ENCODE measurements at places on chromosomes 3 and 15.

DNA sequence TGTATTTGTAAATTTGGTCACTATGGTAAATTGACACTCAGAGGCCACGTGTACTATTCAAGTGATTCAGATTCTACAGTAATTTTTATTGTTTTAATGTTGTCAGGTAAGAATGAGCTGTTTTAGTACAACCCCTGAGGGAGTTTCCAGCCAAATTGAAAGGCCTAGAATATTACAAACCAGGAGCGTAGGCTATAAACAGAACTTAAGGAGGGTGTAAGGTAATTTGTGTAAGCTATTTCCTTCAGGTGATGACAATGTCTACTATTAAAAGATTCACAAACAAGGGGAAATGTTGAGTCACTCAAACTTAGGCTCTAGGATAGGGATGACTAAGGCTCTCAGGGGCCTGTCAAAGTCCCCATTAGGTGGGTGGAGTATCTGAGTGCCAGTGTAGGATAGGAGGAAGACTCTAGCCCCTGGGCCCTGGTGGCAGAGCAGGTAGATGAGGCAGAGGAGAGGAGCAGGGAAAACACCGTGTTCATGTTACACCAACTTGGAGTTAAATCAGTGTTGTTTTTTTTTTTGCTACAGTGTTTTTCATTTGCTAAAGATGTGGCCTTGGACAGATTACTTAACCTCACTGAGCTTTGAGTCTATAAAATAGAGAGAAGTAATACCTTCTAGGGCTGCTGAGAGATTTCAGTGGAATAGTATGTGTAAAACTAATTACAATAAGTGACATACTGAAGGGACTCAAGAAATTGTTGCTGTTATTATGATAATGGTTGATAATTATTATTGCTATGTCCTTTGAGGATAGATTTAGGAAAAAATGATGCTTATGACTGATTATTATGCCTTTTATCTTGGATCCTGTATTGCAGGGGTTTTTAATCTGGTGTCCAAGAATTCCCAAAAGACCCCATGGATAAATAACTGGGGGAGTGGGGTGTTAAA, 10.3 kb downstream of the TM4SF1 start:
- peak; percentile 90 for DNase-seq

DNA sequence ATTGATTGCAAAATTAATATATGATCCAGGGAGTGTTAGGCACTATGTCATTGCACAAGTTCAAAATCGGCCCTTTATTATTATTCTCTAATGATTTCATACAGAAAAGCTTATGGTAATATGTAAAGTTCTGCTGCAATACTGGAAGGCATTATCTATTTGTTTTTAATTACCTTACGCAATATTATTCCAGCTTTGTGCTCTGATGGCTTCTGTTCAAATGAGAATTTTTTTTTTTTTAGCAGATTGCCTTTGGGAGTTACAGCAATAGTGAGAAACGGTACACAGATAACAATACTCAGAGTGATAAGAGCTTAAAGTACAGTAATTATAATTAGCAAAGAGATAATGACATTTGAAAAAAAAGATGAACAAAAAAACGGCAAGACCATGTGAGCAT, 602.2 kb upstream of the ALCAM start:
- DNase-seq, result no peak

DNA sequence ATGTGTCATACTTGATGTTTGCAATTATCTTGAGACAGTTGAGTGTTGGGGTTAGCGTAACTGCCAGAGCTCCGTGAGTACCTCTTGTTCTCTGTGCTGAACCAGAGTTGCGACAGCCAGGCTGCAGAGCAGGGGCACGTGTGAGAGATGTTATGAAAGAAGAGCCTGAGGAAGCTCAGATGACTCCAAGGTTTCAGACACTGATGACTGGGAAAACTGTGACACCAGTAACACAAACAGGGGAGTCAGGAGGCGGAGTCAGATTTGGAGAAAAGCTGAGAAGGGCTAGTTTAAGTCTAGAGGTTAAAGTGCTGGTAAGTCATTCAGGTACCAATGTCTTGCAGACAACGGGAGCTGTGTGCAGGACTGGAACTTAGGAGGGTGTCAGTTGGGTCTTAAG, 45.0 kb downstream of the BLM start:
- no peak for DNase-seq

DNA sequence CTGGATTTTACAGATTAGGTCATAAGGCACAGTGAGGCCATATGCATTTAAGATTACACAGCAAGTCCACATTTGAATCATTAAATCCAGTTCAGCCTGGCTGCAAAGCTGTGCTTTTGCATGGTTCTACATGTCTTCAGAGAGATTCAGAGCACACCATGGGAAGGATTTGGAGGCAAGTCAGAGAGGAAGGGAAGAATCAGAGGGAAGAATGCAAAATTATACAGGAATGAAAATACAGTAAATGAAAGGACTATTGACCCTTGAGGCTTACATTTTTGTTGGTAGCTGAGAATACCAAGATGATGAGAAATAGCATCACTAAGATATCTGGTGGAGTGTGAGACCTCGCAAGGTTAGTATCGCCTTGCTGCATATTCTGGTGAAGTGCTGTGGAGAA, 13.9 kb downstream of the FILIP1L start:
- DNase-seq, result no peak

DNA sequence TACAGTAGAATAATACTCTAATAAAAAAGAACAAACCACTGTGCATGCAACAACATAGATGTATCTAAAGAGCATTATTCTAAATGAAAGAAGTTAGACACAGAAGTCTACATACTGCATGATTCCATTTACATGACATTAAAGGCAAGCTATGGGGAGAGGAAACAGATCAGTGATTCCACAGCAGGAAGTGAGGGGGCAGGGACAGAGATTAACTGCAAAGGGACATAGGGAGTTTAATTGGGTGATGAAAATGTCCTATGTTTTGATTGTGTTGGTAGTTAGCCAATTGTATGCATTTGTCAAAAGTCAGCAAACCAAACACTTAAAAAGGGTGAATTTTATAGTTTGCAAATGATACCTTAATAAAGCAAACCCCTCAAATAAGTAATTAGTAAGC, 13.8 kb downstream of the CRYGS start:
- DNase-seq, result no peak

DNA sequence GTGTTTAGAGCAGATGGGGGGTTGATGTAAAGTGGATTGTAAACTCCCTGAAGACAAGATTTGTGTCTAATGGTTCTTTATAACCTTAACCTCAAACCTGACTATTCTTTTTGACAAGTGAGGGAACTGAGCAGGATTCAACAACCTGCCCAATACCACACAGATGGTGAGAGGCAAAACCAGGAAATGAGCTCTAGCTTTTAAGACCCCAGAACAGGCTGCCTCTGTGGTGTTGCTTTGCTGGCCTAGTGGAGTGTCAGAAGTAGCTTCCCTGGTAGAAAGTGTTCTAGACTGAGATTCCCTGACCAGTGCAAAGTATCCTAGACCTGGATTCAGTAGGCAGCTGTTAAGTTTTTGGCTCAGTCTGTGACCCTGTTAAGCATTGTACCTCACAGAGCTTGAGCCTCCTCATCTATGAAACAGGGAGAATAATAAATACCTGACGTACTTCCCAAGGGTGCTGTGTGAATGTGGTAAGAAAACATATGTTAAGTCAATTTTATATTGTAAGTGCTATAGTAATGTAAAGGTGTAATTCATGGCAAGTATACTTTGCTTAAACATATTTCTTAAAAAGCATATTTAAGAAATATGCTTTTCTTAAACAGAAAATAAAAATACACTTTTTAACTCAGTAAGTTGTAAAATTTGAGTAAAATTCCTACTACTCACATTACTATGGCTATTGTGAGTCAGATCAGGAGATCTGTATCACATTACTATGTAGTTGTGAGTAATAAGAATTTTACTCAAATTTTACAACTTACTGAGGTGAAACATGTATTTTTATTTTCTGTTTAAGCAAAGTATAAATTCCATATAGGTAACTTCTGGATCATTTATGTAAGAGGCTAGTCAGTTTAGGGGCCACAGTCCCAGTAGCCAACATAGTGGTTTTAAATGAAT, 8.8 kb downstream of the GPR87 start:
- DNase-seq, result no peak

DNA sequence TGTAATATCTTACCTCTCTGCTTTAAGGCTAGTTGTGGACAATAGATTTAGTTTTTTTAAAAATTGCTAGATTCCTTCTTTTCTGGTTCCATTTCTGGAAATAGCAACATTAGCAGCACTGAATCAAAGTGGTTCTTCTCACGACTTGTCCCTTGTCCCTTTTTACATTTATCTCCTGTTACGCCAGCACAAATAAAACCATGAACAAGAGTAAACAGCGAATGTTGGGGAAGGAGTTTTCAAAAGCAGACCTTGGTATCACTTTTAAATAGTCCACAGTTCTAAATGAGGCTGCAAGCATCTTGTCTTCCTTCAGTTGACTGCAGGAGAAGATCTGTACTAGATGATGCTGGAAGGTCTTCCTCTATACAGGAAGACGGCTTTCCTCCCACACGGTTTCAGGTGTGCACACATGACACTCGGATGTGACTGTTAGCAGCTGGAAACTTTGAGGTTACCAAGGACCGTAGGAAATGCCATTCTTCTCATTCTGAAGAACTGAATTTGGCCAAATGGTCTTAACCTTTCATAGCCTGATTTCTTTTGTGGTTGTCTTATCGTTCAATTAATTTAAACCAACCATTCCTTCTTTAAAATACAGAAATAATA, 251.0 kb upstream of the ICE2 start:
- DNase-seq, result no peak

DNA sequence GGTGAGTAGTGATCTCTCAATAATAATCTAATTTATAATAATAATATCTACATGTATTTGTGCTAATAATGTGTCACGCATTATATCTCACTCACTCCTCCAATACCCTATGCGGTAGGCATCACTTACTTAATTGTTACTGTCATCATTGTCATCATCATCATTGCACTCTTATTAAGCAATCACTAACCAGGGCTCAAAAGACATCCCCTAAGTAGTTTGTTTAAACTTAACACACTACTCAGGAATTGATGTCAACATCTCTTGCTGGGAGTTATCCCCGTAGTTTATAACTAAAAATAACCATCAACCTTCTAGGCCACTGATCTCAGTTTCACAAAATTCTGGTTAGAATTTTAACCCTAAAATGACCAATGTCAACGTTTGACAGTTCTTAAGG, 56.8 kb upstream of the ICE2 start:
- no peak for DNase-seq

GRCh38 chr15:65610871-65611718, at the start of gene INTS14:
Gene INTS14, minus strand, starts transcription at chr15:65611131. Its CDS starts 3,751 bp downstream, at chr15:65607380.
- peak; percentile 96 for DNase-seq

DNA sequence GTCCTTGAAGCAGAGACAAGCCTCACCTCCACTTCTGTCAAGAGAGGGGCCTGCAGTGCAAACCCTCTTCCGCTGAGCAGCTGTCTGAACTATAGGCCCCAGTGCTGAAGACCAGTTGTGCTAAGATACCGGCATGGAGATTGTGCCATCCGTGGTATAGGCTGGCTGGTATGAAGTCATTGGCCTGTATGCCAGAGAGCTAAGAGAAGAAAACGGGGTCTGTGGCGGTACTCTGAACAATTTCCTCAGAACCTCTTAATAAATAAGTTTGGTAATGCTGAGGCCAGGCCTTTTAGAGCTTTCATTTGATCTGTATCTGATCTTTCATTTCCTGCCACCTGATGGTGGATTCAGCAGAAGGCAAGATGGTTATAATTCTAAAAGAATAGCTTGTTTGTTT, 123.0 kb downstream of the LRIG1 start:
- no peak for DNase-seq

Data from Caki2 (cell line).